ENCODE measurements at places on chromosomes 4 and X.

DNA sequence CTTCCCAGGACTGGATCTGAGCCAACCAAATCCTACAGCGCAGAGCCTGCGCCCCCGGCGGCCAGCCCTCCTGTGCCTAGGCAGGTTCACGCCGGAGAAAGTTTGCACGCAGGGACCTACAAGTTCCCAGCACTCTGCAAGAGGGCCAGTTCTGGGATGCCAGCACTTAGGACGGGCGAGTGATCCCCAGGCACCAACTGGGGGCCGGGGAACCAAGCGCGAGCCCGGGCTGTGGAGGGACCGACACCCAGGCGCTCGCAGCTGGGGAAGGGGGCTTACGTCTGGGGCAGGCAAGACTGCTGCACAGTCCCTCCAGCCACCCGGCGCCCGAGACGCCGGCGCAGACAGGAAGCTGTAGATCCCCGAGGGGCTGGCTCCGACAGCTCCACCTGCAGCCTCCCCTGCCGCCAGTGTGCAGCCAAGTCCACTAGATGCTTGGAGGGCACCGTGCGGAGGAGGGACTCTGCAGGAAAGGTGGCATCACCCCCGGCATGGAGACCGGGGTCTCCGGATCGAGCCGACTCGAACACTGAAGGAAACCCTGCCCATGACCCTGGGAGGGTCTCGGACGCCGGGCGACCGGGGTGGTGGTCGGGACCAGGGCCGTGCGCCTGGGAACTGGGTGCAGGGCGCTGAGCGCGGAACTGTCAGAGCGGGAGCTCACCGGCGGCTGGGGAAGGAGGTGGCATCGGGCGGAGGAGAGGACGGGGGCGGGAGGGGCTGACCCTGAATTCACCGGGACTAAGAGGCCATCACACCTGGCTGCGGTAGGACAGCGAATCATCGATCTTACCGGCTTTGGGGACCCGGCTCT lies 566 bp downstream of the CORIN start:
- DNase-seq = no peak

DNA sequence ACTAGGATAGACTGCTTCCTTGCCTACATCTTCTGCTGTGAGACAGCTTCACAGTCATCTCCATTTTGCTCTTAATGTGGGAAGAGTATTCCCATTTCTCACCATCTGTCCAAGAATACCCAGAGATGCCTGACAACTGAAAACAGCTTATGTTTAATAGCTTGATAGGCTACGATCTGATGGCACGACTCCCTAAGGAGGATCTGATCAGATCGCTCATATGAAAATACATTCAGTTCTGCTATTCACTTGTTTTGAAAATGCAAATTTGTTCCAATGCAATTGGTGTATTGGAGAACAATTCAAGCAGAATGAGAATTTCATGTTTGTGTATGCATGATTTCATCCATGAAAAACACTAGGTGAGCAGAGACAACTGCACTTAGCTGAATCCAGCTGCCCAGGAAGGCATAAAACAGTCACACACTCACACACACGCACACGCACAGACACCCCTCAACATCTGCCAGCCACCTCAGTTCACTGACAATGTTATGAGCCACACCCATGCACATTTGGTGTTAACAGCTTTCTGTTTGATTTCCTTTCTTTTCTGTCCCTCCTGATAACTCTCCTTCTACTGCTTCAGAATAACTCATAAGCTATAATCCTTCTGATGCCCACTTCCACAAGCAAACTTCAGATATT lies 29.6 kb downstream of the TRIML1 start:
- DNase-seq = no peak

DNA sequence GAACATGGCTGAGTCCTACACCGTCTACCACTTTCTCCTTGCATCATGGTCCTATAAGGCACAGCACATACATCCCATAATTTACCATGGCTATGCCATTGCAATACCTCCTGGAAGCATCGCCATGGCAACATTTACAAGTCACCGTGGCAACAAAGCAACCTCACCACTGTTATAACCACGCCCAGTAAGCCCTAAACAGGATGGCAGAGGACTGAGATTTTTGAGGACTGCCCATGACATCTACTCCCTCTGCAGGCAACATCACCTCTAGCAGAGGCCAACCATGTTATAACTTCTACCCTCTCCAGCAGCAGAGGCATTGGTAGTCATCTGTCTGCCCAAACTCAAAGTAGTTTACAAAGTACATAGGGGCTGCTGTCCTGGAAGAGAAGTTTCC lies 29.7 kb downstream of the BCOR start:
- DNase-seq = no peak

GRCh38 chr4:113212613-113213012 lies 163.2 kb downstream of the ANK2 start:
- DNase-seq = no peak

- DNase-seq = no peak
Observed at GRCh38 chr4:145103496-145103895, 5.4 kb downstream of the ABCE1 start.

DNA sequence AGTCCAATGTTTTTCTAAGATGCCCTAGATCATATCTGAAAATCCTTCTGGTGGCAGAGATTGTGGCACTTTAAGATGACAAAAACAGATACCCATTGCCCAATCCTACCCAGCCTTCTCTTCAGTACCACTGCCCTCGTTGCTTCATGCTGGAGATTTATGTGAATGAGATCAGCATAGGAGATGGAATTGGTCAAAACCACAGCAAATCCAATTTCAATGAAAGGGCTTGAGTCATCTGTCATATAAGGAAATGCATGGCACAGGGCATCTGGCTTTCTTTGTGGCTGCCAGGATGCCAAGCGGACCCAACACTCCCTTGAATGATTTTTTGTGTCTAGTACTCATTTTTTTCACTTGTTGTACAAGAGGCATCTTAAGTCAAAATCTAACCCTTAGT lies 16.8 kb downstream of the AFF2 start:
- no peak for DNase-seq

DNA sequence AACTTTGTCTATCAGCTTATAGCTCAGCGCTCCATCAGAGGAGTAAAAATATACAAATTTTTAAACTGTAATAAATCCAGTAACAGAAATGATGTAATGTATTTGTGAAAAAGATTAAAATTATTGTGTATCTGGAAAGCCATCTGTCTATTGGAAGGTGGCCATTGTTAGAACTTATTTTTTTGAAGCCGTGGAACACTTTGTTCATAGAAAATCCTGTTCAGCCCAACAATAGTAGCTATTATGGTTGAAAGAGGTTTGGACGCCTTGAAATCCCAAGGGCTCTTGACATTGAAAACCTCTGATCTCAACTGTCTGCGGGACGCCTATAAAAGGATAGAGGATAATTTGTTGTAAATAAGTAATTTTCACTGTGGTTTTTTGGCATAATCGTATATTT lies 98.3 kb downstream of the RAPGEF2 start:
- no peak for DNase-seq

DNA sequence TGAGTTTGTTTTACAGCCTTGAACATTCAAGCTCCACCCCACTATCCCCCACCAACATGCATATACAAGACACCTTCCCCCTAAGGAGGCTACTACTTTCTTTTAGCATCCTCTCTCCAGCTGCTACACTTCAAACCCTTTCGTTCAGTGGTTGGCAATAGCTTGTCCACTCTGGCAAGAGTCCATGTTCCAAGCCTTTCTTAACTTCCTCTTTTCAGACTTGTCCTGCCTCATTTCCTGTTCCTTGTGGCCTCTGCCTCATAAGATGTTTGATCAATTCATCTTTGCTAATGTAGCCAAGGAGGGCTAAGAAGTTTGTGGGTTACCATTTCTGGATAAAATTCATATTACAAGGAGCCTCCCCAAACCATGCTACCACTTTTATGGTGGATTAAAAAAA lies 20.8 kb upstream of the ZCCHC12 start:
- no peak for DNase-seq

GRCh38 chrX:119605464-119606279 lies 552 bp downstream of the NKRF start:
- no peak for DNase-seq

DNA sequence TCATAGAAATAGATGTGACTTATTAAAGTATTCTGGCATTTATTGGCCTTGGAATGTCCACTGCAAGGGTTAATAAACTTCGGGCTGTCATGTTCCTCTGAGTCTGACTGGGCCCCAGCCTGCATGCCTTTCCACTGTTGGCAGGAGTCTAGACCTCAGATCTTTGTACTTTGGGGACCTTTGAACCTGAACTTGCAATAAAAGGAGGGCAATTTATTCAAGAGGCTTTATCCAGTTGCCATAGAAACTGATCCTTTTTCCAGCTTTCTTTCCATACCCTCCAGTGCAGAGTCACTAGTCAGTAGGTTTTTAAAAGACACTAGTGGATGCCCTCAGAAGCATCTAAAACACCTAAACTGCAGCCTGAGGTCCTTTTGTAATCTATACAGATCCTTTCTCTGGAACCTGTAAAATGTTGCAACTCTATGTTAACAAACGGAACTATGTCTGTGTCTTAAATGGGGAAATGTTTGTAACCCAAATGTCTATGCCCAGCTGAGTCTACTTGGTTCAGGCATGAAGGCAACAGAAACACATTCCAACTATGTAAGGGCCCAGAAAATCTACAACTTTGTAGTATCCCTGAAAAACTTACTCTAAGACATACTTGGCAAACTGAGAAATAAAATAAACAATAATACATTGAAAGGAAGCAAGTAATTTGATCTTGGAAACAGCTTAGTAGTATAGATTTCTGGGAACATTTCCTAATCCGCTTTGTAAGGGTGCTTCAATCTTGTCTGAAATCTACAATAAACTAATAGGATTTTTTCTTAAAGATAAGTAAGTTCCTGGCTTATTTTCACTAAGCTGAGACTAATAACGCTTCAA lies 41.5 kb downstream of the SOWAHB start:
- no peak for DNase-seq

DNA sequence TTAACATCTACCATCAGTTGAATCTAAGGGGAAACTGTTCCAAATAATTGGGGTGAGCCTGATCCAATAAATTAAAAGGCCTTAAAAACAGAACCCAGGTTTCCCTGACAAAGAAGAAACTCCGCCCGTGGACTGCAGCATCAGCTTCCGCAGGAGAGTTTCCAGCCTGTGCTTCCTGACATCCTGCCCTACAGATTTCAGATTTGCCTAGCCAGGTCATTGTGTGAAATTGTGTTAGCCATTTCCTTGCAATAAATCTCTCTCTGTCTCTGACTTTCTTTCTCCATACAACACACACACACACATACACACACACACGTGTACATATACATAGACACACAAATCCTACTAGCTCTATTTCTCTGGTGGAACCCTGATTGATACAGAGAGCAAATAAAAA lies 48.3 kb upstream of the LCORL start:
- no peak for DNase-seq

DNA sequence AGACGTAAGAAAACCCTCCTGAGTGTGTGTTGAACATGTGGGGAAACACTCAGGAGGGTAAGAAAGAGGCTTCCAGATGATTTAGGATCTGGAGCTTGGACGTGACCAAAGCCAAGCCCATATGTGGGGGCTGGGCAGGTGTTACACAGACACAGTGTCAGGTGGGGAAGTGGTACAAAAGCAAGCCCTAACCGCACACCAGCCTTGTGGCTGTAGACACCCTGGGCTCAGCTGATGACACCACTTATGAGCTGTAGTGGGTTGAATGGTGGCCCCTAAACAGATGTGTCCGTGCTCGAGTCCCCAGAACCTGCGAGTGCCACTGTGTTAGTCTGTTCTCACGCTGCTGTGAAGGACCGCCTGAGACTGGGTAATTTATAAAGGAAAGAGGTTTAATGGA lies 25.0 kb upstream of the NSG1 start:
- no peak for DNase-seq

DNA sequence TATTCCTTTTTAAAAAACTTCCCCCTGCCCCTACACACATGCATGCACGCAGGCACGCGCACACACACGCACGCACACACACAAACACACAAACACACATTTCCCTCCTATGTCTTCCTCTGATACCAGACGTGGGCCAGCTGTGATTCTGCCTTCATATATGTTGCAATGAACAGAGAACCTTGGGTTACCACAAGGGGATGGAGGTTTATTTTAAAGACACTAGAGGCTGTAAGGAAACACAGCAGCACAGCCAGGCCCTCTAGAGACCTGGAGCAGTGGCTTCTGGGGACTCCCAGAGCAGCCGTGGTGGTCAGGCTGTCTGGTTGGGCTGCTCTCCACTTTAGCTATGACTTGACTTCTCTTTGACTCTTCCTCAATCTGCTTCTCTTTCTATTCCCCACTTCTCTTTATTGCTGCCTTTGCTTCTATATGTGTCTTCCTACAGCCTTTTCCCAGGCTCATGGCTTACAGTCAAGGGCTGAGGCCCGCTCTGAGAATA lies 3.2 kb upstream of the TLR10 start:
- no peak for DNase-seq

DNA sequence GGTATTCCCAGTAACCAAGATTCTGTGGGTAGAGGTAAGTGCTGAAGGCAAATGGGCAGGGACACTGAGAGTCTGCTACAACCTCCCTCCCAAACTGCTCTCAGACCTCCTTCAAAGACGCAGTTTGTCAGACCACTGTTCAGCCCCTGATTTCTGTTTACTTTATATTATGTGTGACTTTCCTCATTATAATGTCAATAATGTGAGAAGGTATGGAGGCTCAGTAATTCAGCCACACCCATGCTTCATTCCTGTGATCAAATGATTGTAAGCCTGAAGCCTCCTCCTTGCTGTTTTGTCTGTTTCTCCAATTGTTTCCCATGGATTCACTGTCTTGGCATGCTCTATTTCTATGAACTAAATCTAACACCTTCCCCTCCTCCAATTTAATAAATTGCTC lies 75.6 kb downstream of the SYTL5 start:
- no peak for DNase-seq

GRCh38 chrX:109830157-109830703 lies 97.2 kb upstream of the ACSL4 start:
- no peak for DNase-seq

- DNase-seq = no peak
Observed at GRCh38 chrX:52353838-52354237, 15.0 kb upstream of the XAGE2 start.

- DNase-seq = no peak
Observed at GRCh38 chr4:140099983-140100382, 54.0 kb downstream of the MAML3 start.

GRCh38 chr4:153528705-153529485 lies 62.7 kb downstream of the TMEM131L start:
- DNase-seq = no peak

All from GM18507 (cell line).